Neural crest cell (in vitro differentiated cells): ENCODE measurements at places on chromosomes 16 and 17. TPM values are rescaled to one million over a fixed set of nuclear protein-coding genes. Genes with fewer than 3 reads are reported as not detected.

- no peak overlapping the region for H3K4me3 ChIP-seq
- peaks cover 2% of the 10 kb centered on the region for H3K27me3 ChIP-seq
- no peak for DNase-seq
These were observed 809.9 kb upstream of the EEF2KMT start for GRCh38 chr16:5907544-5907943.

DNA sequence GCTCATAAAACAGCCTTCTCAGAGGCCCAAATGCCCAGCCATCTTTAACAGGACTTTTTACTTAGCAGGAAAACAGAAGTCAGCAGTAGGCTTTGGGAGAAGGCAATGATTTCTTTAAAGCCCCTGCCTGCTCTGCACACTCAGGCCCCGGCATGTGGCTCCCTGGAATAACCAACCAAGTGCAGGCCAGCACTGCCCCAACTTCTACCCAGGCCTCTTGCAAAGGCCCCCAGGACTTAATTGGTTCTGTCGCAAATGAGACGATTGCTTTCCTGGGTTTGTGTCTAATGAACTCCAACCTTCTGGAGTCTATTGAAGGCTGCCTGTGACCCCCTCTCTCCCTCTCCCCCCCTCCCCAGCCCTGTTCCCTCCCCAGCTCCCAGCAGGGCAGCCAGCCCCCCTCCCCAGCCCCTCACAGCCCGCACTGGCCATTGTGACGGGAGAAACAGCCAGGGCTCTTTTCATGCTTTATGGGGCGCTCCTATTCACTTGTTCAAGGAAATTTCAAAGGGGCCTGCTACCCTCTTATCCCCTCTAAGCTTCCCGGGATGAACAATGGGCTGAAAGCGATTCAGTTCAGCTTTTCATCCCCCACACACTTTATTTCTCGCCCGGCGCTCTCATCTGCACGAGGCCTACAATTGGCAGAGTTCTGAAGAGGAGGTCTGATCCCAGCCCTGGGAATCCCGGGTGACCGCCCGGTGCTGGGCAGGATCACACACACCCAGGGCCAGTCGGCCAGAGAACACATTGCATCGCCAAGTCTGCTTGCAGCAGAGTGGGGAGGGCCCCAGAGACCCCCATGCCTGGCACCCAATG, 15.5 kb downstream of the AXIN2 start:
- peak overlapping the region; percentile 80 for H3K4me3 ChIP-seq
- H3K27ac ChIP-seq, result peak overlapping the region; percentile 40
- H3K4me1 ChIP-seq, result peaks cover 85% of the 10 kb centered on the region

DNA sequence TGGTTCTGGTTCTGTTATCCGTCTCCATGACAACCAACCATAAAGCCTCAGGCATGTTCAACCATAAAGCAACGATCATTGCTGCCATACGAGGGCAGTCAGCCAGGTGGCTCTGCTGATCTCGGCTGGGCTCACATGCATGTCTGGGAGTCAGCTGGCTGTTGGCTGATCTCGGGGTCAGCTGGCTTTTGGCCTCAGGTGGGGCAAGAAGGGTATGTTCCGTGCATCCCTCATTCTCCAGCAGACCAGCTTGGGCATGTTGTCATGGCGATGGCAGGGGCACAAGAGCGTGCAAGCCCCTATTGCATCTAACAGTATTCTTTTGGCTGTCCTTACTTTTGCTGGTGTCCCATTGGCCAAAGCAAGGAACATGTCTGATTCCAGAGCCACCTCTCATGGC, 86.2 kb downstream of the ABCC6 start:
- H3K27ac ChIP-seq, result no peak overlapping the region
- H3K27me3 ChIP-seq, result no peaks in the 10 kb centered on the region
- no peak overlapping the region for H3K4me3 ChIP-seq
- H3K4me1 ChIP-seq, result no peaks in the 10 kb centered on the region
- DNase-seq, result no peak

DNA sequence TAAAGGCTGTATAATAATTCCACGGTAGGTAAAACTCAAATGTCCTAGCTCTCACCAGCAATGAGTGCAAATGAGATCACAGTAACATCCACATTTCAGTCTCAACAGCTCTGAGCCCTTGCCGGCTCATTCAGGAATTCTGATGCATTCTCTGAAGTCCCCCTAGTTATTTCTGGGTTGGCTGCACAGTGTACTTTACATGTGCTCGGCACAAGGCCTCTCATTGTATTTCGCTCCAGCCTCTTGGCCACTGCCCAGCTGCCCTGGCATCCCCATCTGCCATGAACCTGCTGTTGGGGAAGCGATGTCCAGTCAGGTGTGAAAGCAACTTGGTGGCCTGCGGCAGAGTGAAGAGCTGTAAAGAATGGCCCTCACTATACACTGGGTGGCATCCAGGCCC, 14.3 kb downstream of the PRCD start:
- peaks cover 4% of the 10 kb centered on the region for H3K36me3 ChIP-seq
- peaks cover 49% of the 10 kb centered on the region for H3K4me1 ChIP-seq
- no peak overlapping the region for H3K27ac ChIP-seq
- H3K27me3 ChIP-seq, result no peaks in the 10 kb centered on the region

DNA sequence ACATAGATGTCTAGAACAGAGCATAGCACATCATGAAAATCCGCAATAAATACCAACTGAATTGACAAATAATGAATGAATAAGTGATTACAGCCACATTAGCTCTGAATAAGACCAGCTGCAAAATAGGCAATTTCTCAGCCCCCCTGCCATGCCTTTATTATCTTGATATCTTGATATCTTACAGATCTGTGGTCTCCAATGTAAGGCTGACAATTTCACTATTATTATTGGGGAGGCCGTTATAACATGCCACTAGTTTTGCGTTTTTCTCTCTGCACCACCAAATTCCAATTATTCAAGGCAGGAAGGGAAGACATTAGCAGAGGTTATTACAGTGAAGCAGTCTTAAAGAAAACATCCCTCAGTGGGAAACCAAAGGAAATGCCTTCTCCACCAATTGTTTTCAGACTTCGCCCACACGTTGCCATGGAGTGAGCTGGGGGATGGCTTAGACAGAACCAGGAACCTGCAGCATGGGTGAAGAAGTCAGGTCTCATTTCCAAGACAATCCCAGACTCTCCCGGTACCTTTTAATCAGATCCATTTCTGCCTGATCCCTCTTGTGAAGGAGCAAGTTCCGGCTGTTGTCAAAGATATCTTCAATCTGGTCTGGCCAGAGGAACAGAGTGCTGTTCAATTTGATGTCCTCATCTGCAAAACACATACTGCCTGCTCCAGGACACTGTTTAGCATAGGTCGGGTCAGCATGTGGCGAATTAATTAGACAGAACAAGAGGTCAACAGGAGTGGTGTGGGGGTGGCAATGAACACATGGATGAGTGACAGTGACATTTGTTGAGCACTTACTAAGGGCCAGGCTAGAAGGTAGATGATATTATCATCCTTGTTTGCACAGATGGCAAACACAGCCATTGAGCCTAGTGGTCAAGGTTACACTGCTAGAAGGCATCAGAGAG, 46.4 kb downstream of the DNAH3 start:
- no peak overlapping the region for H3K4me3 ChIP-seq
- no peak for DNase-seq
- H3K36me3 ChIP-seq, result no peaks in the 10 kb centered on the region
- H3K27me3 ChIP-seq, result no peaks in the 10 kb centered on the region
- no peak overlapping the region for H3K27ac ChIP-seq

GRCh38 chr17:10527419-10527818, 9.1 kb upstream of the MYH1 start:
- H3K27ac ChIP-seq, result no peak overlapping the region
- peaks cover 8% of the 10 kb centered on the region for H3K27me3 ChIP-seq
- no peak for DNase-seq
- no peaks in the 10 kb centered on the region for H3K36me3 ChIP-seq

GRCh38 chr16:3577302-3577752, at the start of gene NLRC3:
Gene NLRC3 (minus strand): TSS chr16:3577403. CDS start chr16:3565036, 12,367 bp downstream.
- DNase-seq, result no peak
- no peaks in the 10 kb centered on the region for H3K36me3 ChIP-seq
- peaks cover 13% of the 10 kb centered on the region for H3K4me1 ChIP-seq

GRCh38 chr17:3035256-3035967, 28.0 kb downstream of the OR1D5 start:
- no peaks in the 10 kb centered on the region for H3K4me1 ChIP-seq
- no peaks in the 10 kb centered on the region for H3K36me3 ChIP-seq
- H3K27me3 ChIP-seq, result peaks cover 15% of the 10 kb centered on the region
- no peak for DNase-seq
- H3K4me3 ChIP-seq, result no peak overlapping the region
- peak overlapping the region; percentile 68 for H3K27ac ChIP-seq

- no peak overlapping the region for H3K4me3 ChIP-seq
- peaks cover 17% of the 10 kb centered on the region for H3K4me1 ChIP-seq
- H3K27me3 ChIP-seq, result no peaks in the 10 kb centered on the region
- no peak overlapping the region for H3K27ac ChIP-seq
- no peaks in the 10 kb centered on the region for H3K36me3 ChIP-seq
These were observed 108.6 kb downstream of the BANP start for GRCh38 chr16:88059701-88060386.

DNA sequence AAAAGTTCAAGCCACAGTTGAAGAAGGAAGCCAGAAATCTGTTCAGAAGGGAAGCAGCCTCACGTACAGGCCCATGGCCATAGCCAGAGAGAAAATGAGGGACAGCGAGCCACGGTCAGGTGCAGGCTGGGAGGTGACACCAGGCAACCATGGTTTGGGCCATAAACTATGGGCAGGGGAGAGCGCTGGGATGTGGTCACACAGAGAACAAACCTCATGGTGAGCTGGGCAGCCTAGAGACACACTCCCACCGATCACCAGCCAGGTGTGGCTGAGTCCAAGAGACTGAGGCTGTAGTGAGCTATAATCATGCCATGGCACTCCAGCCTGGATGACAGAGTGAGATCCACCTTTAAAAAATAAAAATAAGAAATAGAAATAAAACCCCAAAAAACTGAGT, 76.5 kb downstream of the NETO2 start:
- peaks cover 5% of the 10 kb centered on the region for H3K27me3 ChIP-seq
- H3K36me3 ChIP-seq, result no peaks in the 10 kb centered on the region
- peaks cover 5% of the 10 kb centered on the region for H3K4me1 ChIP-seq
- no peak overlapping the region for H3K27ac ChIP-seq
- no peak overlapping the region for H3K4me3 ChIP-seq

- H3K27ac ChIP-seq, result no peak overlapping the region
- no peaks in the 10 kb centered on the region for H3K27me3 ChIP-seq
- DNase-seq, result no peak
- peaks cover 20% of the 10 kb centered on the region for H3K4me1 ChIP-seq
- peak overlapping the region; percentile 29 for H3K4me3 ChIP-seq
- peaks cover 48% of the 10 kb centered on the region for H3K36me3 ChIP-seq
These were observed 6.0 kb downstream of the COG1 start for GRCh38 chr17:73198930-73199260.

- H3K4me3 ChIP-seq, result no peak overlapping the region
- DNase-seq, result no peak
- peaks cover 9% of the 10 kb centered on the region for H3K4me1 ChIP-seq
- peaks cover 6% of the 10 kb centered on the region for H3K36me3 ChIP-seq
- no peak overlapping the region for H3K27ac ChIP-seq
- H3K27me3 ChIP-seq, result no peaks in the 10 kb centered on the region
These were observed 8.7 kb downstream of the SLC12A4 start for GRCh38 chr16:67959536-67960329.

- no peaks in the 10 kb centered on the region for H3K27me3 ChIP-seq
- H3K36me3 ChIP-seq, result peaks cover 3% of the 10 kb centered on the region
- H3K4me1 ChIP-seq, result no peaks in the 10 kb centered on the region
- no peak overlapping the region for H3K27ac ChIP-seq
- H3K4me3 ChIP-seq, result no peak overlapping the region
These were observed 125.9 kb upstream of the HS3ST3A1 start for GRCh38 chr17:13727441-13728171.

DNA sequence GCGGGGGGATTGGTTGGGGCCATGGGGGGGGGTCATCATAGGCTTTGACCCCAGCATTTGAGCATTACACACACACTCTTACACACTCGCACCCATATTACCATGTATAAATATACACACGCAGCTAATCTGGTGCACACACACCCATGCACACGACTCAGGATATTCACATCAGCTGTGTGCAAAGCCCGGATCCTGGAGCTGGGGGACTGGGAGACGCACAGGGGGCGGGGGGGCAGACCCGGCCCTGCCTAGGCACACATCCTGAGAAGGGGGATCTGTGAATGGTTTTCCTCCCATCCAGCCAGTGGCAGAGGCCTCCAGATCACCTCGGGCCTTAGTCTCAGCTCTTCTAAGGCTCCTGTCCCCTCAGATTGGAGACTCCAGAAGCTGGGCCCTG, 5.6 kb downstream of the ASGR2 start:
- H3K4me3 ChIP-seq, result no peak overlapping the region
- H3K36me3 ChIP-seq, result no peaks in the 10 kb centered on the region
- no peak overlapping the region for H3K27ac ChIP-seq
- no peak for DNase-seq

DNA sequence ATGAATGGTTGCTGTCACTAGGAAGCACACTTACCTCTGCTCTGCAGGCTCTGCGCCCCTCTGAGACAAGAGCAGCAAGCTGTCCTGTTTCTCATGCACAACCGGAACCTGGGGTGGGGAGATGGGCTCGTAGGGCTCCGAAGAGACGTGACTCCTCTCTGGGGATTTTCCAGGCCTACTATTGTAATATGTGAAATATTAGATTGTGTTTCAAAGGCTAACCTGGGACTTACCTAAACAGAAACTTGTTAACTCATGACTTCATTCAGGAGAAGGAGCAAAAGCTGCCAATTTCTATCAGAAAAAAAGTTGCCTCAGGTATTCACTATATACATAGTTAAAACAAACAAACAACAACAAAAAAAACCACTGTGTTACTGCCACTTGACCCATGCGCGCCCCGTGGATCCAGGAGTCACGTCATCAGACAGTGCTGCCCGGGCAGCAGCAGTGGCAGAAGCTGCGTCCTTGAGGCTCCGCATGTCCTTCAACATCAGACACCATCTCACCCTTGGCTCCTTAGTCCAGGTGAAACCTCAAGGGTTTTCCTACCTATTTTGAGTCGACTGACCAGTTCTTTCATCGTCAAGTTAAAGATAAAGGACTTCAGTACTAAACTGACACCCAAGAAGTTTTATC, 49.3 kb downstream of the TTC19 start:
- no peaks in the 10 kb centered on the region for H3K27me3 ChIP-seq
- no peak overlapping the region for H3K4me3 ChIP-seq
- no peak for DNase-seq

- no peaks in the 10 kb centered on the region for H3K27me3 ChIP-seq
- no peaks in the 10 kb centered on the region for H3K4me1 ChIP-seq
- H3K27ac ChIP-seq, result no peak overlapping the region
- no peak overlapping the region for H3K4me3 ChIP-seq
- H3K36me3 ChIP-seq, result peaks cover 5% of the 10 kb centered on the region
These were observed 223.2 kb upstream of the PSMD7 start for GRCh38 chr16:74073456-74073855.

DNA sequence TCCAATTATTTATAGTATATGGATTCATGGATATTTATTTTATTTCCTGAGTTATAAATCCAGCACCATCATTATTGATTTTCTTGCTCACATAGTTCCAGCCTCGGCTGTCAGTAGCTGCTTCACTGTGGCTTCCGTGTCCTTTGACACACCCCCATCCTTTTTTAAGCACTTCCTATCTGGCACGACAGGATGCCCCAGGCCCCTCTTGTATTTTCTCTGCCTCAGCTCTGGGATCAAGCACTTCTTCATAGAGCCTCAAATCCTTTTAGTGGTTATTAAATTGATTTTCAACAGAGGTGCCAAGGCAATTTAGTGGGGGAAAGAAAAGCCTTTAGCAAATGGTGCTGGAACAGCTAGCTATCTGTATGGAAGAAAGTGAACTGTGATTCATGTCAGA, 59.8 kb downstream of the GAN start:
- H3K4me3 ChIP-seq, result no peak overlapping the region

The UMOD gene
- total RNA-seq, result not detected in 2 replicates

The SHCBP1 gene
- 18.7 and 19.2 TPM in 2 replicates for total RNA-seq

The HBZ gene
- not detected in 2 replicates for total RNA-seq
